ENCODE measurements at places on chromosomes 16 and 17.

- no peak for DNase-seq
Observed at GRCh38 chr16:3670711-3671110, 16.2 kb downstream of the DNASE1 start.

DNA sequence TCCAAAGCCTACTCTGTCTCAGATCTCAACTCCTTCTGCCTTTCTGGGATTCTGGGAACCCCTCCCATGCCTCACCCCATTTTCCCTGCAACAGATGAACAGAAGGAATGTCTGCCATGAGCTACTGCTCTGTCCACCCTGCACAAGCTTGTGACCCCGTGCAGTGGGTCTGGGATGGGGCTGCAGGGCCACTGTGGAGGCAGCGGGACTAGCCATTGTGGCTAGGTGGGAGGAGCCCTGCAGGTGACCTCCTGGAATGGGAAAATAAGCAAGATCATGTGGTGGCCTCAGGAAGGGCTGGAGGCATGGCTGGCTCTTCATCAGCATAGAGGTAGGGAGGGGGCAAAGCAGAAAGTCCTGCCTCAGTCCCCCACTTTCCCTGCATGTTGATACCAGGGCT is 13.7 kb downstream of the PDP2 start:
- DNase-seq = no peak

DNA sequence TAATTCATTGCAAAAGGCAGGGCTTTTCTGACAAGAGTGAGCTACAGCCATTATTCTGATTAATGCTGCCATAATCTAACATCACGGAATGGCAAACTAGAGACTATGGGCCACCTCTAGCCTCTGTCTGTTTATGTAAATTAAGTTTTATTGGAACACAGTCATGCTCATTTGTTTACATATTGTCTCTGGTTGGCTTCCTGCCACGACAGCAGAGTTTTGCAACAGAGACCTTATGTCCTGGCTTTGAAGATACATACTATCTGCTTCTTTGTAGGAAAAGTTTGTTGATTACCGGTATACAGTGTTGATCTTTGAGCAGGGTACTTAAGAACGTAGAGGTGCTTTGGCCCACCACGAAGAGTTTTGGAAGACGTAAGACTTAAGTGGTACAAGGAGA is 715.9 kb upstream of the RBFOX1 start:
- DNase-seq = no peak

DNA sequence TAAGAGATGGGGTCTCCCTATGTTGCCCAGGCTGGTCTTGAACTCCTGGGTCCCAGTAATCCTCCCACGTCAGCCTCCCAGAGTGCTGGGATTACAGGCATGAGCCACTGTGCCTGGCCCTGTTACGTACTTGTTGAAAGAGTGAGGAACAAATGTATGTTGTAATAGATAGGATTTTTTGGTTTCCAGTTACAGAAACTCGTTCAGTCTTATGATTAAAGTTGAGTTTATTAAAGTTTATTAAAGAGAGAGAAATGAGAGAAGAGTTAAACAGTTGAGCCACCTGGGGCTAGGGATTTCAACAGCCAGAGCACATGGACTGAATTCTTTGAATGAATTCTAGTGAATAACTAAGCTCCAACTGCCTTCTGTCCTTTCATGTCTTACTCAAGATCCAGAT is 3.7 kb downstream of the TADA2A start:
- DNase-seq = no peak

DNA sequence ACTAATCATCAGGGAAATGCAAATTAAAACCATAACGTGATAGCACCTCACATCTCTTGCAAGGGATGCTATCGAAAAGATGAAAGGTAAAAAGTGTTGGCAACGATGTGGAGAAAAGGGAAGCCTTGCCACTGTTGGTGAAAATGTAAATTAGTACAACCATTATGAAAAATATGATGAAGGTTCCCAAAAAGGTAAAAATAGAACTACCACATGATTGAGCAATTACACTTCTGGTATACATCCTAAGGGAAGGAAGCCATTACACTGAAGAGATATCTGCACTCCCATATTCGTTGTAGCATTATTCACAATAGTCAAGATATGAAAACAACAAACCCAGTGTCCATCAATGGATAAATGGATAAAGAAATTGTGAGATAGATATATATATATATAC is 21.5 kb downstream of the ABCA10 start:
- DNase-seq = no peak

DNA sequence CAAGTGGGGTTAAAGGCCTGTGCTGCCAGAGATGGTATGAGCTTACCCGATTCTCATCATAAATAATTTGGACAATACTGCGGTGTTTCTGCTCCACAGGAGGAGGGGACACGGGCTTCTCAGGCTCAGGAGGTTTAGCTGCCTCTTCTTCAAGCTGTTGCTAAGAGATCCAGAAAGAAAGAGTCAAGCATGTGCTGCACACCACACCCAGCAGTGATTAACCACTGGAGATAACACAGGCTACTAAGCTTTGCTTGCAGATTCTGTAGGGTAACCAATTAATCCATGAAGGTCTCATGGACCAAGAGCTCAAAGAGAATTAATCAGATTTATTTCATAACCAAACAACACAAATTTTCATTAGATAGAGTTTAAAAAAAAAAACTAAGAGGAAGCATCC is 56.6 kb downstream of the NCOR1 start:
- DNase-seq = no peak

DNA sequence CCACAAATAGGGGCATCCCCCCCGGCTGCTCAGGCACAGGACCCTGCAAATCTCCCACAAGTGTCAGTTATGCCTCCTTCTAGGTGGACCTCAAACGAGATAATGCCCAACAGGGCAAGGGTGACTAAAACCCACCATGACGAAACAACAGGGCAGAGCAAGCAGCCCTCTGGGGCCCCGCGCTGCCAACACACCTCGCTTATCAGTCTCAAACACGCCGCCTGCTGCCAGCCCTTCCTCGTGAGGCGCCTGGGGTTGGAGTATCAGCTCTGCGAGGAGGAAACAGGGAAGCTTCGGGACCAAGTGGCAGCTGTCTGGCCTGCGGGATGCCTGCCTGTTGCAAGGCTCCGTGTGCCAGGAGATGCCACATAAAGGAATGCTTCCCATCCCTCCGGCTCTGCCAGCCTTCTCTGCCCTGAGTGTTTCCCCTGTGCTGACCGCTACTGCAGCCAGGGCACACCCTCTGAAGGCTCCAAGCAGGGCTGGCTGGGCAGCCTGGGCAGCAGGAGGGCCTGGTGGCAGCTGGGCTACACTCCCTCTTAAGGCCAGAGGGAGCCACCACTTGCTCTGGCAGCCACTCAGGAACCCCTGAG is 2.5 kb downstream of the SMIM5 start:
- no peak for DNase-seq

DNA sequence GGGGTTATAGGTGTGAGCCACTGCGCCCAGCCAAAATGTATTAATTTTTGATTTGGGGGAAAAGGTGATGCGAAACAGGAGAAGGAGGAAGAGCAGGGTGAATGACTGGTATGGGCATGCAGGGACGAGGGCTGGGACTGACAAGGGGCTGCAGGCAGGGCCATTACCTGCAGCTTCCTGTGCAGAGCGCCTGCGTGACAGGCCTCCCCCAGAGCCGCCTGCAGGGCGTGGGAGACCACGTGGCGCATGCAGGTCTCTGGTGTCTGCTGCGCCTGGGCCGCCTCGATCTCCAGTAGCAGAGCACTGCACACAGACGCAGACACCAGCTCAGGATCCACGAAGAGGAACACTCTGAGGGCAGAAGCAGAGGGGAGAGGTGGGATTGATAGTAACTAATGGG is 32.4 kb downstream of the PIK3R6 start:
- no peak for DNase-seq

GRCh38 chr17:30808785-30809286 is 15.7 kb downstream of the CRLF3 start:
- no peak for DNase-seq

GRCh38 chr17:81713004-81713555 is 996 bp downstream of the SLC25A10 start:
- DNase-seq = no peak

Measured in tibial artery (tissue), 4 donors.